RWPE1 (cell line): ENCODE measurements at places on chromosomes 13 and 19.

- DNase-seq, result no peak
These were observed 175.8 kb downstream of the TDRD3 start for GRCh38 chr13:60572855-60573254.

DNA sequence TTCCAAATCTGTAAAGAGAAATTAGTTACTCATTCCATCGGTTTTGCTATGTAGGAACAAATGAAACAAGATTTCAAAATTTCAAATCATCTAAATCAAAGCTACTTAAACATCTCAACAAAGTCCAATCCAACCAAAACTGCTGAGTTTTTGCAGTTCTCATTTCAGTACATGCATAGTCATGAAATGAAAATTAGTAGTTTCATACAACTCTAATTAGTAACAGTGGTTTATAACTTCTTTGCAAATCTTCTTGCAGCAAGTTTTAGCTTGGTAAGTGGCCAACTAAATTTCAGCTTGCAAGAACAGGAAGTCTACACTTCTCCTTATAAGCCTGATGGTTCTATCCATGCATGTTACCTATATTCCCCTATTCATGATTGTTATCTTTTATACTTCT, 75.6 kb downstream of the SPRY2 start:
- DNase-seq, result no peak

DNA sequence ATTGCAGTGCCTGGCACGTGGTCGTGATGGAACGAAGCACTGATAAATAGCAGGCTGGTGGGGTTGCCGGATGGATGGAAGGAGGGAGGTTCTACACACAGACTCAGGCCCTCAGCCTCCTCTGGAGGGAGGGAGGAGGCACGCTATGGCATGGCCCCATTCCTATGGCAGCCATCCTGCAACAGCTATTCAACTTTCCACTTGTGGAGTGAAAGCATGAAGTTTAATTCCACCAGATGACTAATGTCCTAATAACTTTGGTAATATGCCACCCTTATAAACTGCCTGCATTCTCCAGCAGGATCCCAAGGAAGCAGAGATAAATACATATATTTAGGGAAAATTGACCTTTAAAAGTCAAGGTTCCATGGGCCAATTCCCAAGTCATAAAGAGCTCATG, 92.4 kb downstream of the KL start:
- no peak for DNase-seq

DNA sequence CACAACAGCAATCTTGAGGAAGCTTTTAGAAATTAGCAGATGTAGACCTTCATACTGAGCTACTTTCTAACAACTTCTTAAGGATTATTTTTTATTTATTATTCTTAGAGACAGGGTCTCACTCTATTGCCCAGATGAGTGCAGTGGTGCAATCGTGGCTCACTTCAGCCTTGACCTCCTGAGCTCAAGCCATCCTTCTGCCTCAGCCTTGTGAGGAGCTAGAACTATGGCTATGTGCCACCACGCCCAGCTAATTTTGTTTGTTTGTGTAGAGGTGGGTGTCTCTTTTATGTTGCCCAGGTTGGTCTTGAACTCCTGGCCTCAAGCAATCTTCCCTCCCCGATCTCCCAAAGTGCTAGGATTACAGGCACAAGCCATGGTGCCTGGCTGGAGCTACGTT, 200.6 kb downstream of the TSHZ3 start:
- DNase-seq, result no peak

- DNase-seq, result no peak
These were observed 35.4 kb upstream of the UQCRFS1 start for GRCh38 chr19:29248332-29248844.

DNA sequence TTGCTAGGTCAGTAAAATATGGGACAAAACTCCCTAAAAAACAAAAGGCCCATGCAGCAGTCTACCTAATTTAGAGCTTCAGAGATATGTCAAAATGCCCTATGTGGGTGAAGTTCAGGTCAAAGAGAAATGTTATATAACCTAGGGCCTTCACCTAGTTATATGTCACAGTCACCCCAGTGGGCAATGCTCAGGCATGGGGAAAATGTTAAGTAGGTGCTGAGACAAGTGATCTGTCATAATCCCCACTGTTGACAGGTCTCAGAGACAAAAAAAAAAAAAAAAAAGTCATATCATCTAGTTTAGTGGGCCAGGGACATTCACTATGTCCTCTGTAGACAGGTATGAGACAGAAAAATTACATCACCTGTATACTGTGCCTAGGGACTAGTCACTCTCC, 128.6 kb upstream of the ZNF91 start:
- DNase-seq, result no peak

DNA sequence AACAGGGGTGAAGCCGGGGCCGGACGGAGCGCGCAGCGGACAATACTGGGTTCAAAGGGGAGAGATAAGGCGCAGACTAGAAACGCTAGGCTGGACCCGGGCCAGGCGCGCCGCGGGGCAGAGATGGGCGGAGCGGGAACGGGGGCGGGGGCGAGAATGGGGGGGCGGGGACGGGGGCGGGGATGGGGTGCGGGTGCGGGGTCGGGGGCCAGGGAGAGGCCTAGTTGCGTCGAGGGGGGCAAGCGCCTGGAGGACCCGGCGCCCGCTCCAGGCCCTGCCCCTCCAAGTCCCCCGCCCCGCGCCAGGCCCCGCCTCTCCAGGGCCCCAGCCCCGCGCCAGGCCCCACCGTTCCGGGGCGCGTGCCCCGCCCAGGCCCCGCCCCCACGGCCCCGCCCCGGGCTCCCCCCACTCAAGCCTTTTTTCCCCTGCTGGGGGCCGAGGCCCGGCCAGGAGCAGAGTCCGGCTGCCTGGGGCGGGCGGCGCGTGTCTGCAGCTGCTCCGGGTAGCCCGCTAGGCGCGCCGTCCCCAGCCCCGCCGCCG, at the start of gene CERS4:
Gene CERS4 (plus strand): TSS at position 449 of the 540 bp plus-strand sequence. CDS start 41,707 bp downstream, outside the sequence.
- peak; percentile 81 for DNase-seq

- no peak for DNase-seq
These were observed 18.2 kb downstream of the NUDT15 start for GRCh38 chr13:48055712-48056111.

GRCh38 chr13:62250501-62251201, 835.0 kb upstream of the PCDH20 start:
- DNase-seq, result no peak

DNA sequence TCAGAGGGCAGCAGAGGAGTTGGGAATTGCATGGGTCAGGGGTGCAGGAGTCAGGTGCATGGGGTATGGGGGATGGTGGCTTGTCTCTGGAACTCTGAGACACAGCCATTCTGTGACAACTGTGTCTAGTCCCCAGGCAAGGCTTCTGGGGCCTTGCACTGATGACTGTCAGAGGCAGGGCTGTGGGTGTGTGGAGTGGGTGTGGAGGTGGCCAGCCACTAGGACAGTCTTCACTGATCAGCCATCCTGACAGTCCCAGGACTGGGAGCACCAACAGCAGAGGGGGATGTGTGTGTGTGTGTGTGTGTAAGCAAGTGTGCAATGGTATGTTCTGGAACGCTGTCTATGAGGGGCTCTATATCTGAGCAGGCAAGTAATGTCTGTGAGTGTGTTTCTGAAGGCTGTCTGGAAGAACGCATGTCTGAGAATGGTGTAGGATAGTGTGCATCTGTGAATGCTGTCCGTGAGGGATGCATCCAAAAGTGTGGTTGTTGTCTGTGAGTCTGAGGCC, 5.4 kb downstream of the NUMBL start:
- no peak for DNase-seq

- DNase-seq, result no peak
These were observed 6.8 kb downstream of the ZNF134 start for GRCh38 chr19:57620673-57621348.

- no peak for DNase-seq
These were observed 30.7 kb downstream of the MIPEP start for GRCh38 chr13:23858546-23858945.

- DNase-seq, result no peak
These were observed 4.6 kb downstream of the LINGO3 start for GRCh38 chr19:2303211-2303798.

- DNase-seq, result no peak
These were observed 1872.9 kb upstream of the PCDH20 start for GRCh38 chr13:63288576-63288975.

DNA sequence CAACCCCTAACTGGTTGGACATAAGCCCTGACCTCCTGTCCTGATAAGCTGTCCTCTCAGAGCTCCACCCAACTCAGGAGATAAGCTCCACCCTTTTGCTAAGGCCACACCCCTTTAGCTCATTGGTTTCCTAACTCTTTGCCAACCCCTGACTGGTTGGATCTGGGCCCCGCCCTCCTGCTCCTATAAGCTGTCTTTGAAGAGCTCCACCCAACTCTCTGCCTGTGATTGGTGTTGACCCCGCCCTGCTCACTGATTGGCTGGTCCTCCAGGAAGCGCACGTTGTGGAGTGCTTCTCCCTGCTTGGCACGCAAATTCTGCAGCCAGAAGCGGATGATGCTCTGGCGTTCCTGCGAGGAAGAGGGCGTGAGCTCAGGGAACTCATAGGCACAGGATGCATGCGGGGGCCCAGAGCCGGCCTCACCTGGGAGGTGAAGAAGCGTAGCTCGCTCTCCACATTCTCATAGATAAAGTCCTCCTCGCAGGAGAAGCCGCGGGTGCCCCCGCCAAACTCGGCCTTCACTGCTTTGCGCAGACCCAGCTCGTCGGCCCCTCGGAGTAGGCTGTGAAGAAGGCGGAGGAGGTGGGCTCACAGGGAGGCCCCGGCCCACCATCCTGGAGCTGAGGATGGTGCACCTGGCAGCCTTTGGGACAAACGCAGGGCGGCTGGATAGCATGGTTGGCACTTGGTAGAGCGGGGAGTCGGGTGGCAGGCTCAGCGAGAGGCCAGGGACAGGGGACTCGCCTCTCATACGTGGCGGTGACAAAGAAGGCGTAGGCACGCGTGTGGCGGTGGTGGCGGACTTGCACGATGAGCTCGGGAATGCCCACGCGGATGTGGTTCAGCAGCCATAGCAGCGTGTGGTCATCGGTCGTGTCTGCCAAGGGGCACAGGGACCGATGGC, 1.7 kb downstream of the ANO8 start:
- DNase-seq, result peak; percentile 43

- DNase-seq, result peak; percentile 84
These were observed 17.5 kb upstream of the NWD1 start for GRCh38 chr19:16702123-16702522.

DNA sequence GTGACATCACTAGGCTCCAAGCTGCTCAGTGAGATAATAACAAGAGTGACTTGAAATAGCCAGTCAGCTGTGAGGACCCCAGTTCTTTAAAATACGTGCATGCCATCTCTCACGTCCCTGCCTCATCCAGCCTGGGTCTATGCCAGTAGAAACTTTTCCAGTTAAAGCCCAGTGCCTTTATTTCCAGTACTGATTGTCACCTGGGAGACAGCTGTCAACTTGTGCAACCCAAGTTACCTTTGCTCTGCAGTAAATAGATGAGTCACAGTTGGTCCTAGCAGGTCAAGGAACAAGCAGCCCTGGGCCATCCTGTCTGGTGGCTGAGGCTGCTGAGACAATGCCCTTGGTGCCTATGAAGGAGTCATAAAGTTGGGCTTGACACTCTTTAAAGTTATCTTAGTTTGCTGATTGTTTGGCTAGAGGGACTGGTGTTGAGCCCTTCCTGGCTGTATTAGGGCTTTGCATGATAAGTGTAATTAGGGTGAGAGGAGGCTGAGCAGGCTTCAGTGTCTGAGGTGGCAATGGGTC, 228.7 kb downstream of the LACC1 start:
- no peak for DNase-seq

DNA sequence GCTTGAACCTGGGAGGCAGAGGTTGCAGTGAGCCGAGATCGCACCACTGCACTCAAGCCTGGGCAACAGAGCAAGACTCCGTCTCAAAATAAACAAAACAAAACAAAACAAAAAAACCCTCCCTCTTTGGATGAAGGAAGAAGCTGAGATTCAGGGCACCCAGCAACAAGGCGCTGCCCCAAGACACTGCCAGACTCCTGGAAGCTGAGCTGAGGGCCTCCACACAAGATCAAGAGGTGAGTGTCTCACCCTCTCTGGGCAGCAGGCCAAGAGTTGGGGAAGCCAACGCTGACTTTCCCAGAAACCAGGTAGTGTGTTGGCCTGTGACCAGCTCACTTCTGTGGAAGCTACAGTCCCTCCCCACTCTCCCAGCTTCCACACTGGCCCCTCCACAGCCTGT, 3.7 kb upstream of the TYROBP start:
- peak; percentile 50 for DNase-seq

- no peak for DNase-seq
These were observed 311.3 kb downstream of the KLF12 start for GRCh38 chr13:73822668-73823592.

DNA sequence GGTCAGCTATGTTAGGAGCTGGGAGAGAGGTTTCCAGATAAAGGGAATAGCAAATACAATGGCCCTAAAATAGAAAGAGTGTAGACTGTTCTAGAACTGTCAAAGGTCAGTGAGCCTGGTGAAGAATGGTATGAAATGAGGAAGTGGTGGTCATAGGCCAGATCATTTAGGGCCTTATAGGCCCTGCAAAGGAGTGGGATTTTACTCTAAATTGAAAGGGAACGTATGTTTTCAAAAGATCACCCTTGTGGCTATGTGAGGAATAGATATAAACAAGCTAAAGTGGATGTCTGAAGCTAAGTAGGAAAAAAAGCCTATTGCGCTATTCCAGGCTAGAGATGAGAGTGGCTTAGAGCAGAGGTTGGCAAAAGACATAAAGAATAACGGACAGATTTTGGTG, 70.7 kb upstream of the TDRD3 start:
- no peak for DNase-seq

DNA sequence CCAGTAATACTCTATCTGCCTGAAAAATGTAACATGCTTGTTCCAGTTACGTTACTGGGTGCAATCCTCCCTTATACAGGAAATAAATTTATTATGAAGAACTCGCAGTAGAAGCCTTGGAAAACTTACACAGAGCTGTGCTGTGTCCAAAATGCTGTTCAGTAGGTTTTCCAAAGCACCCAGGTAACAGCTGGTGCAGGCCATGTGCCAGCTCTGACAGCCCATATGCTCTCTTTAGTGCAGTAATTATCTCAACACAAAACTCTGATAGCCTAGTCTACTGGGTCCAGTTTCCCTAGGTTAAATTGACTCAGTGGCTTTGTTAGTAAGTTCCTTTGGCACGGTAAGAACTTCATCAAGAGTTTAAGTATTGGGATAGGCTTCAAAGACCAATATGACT, 120.7 kb upstream of the OBI1 start:
- no peak for DNase-seq

GRCh38 chr19:51799034-51799773, 4.2 kb downstream of the FPR3 start:
- DNase-seq, result peak; percentile 85

GRCh38 chr19:39906283-39906682, 28.2 kb downstream of the FCGBP start:
- DNase-seq, result no peak

DNA sequence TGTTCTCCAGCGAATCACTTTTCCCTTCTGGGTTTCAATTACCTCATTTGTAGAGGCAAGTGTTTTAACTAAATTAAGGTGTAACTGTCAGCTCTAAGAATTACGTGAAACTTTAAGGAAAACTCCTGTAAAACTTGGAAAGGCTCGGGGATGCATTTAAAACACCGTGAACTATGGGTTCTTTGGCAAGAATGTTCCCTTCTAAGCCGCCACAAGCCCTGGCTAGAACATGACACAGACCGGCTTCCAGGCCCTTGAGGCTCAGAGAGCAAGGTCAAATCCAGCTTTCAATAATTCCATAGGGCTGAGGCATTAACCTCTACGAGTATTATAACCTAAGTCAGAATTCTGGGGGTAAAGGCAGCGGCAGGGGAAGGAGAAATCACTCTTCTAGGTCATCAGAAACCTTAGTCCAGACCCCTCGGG, 685 bp downstream of the VWA8 start:
- peak; percentile 33 for DNase-seq
